ENCODE measurements at places on chromosomes 6 and 20.

- no peak for DNase-seq
Measured at GRCh38 chr6:126696921-126697693, 357.2 kb downstream of the CENPW start.

DNA sequence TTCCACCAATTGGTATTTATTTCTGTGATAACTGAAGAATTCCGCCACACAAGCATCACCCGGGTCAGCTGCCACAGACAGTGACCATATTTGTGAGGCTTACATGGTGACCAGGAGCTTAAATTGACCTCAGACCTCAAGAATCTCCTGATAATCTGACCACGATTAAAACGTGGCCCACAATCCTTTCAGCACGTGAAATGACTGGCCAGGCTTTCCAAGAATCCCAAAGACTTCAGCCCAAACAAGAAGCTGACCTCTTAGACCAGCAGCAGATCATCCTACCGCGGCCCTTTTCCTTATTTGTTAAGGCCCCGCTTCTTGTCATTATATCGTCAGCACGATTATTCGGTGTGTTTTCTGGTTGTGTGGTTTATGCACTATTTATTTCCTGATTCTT, 45.6 kb upstream of the CD93 start:
- DNase-seq = no peak

DNA sequence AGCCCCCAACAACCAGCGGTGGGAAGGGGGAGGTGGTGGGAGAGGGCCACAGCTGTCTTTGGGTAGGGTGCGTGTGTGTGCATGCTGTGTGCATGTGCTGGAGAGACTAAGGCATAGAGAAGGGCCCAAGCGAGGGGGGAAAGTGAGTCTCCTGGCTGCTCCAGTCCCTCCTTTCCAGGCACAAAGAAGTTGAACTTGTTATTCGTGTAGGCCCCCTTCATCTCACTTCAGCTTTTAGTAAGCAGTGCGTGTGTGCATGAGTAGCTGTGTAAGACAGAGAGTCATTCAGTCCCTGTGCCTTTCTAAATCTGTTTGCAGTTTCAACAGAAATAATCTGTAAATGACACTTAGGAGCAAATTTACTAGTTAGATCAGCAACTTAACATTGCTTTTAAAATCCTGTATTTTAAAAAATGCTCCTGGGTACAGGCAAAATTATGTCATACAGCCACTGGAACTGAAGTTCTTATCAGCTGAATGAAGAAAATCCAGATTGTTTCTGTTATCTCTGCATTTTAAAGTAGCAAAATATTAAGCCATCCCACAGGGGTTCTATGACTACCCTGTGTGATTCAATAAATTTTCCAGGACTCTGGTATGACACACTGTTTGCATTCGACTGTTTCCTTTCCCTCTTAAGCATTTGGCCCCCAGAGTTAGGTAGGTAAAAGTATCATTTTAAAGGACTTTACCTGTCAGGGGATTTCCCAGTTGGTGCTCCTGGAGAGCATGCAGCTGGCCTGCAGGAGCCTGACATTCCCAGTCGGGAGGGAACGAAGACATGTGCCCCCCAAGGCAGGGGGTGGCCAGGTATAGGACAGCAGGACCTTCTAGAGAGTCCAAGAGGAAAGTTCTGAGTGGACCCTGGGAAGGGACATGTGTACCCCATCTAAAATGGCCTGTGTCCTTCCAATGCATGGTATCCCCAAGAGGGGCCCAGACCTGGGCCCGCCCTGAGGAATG, 39.0 kb downstream of the MTRES1 start:
- no peak for DNase-seq

DNA sequence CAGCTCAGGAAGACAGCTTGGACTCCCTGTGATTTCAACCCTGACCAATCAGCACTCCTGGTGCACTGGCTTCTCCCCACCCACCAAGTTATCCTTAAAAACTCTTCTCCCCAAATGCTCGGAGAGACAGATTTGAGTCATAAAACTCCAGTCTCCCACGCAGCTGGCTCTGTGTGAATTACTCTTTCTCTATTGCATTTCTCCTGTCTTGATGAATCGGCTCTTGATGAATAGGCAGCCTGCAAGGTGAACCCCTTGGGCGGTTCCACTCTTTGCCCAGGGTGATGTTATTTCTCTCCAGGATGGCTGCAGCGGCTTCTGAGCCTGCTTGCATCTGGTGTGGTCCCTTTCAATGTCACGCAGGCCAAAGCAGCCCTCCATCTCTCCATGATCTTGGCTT, 12.4 kb downstream of the SLC52A3 start:
- no peak for DNase-seq

DNA sequence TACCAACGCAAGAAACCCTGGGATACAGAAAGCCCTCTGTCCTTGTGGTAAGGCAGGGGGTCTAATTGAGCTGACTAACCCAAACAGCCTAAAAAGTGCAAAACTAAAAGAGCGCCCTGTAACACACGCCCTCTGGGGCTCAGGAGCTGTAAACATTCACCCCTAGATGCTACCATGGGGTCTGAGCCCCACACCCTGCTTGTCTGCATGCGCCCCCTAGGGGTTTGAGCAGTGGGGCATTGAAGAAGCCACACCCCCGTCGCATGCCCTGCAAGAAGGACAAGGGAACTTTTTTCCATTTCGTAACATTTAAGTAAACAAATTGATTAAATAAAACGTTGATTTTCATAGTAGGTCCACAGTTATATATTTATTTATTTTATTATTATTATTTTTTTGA, 616.9 kb upstream of the MAN1A1 start:
- DNase-seq = no peak

DNA sequence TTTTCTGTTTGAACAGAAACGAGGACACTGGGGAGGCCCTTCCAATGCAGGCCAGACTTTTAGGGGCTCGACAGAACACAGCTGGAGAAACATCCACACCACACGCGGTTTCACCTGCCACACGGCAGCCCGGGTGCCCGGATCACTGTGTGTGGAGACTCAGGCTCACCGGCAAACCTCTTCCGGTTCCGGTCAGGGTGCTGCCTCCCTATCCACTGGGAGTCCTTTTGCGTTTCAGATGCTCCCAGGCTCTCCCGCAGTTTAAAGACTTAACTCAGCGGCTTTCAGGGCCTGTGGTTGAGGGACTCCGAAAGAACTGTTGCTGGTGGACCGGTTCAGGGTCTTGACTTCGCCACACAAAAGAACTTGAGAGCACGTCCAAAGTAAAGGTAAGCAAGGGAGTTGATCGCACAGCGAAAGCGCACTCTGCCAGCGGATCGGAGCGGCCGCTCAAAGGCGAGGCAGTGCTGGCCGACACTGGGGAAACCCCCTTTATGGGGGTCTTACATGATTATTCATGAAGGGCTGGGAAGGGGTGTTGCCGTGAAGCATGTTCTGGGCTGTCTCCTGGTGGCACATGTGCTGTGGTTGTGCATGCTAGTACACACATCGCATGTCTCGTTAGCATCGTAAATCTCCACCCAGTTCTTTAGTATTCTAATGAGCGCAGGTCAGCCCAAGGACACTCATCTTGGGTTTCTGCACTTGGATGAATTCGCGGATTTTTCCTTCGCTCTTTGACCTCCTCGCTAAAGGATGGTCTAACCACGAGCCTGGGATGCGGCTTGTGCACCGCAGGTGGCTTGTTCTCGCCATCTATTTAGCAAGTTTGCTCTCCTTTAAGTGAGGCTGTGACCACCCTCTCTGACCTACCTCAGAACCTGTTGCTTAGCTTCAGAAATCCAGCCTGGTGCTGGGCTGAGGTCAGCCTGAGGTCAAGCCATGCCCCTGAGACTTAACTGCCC, 180.3 kb downstream of the CDH26 start:
- DNase-seq = no peak

DNA sequence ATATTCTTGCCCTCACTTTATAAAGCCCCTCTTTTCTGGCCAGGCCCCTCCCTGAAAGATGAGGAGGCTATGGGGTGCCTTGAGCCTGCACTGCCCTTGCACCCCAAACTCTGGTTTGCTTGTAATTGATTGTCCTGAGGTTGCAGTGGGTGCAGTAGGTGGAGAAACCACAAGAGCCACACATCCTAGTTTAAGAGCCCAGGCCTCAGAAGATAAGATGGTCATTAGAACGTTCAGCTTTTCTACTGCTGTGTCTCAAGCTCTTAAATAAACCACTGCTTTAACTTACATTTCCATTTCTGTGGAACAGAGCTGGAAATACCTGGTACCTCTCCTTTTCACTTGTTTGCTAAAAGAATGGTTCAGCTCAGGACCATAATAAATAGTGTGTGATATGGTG, 9.0 kb downstream of the MRAP2 start:
- DNase-seq = no peak

DNA sequence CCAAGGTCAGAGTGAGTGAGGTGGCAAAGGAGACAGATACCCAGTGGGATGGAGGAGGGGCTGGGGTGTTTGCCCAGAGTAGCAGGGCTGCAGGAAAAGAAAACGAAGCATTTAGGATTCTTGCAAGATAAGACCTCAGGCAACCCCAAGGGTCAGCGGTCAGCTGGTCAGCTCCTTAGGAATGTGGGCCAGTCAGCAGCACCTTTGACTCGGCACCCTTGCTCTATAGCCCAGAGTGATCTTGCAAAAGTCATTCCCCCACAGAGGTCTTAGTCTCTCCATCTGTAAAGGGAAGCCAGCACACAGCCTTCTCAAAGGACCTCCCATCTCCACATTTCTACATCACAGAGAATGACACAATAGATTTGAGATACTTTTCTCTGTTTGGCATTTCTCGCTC, 56.7 kb downstream of the VEGFA start:
- no peak for DNase-seq

- DNase-seq = no peak
Measured at GRCh38 chr6:13914351-13914750, 10.4 kb upstream of the RNF182 start.

DNA sequence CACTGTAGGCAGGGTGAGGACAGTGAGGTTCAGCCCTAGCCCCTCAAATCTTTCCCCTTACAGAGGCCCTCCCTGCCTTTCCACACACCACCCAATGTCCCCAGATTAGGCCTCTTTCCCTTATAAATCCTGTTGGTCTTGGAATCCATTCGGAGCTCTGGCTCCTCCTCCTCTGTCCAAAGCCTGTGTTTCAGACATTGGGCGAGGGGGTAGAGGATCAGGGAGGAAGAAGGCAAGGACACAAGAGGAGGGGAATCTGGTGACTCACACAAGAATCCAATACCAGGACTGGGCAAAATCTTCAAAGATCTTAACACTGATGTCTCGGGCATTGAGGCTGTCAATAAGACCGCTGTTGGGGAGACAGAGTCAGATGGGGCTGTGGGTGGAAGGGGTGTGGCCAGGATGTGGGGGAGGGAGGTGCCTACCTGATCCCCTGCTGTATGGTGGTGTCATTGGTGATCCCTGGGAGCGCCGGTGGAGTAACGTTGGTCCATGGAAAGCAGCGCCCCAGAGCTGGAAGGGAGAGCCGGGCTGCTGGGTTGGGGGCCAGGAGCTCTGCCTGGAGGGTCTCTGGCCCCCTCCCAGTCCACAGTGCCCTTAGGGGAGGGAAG, 7.6 kb downstream of the SLC44A4 start:
- DNase-seq = no peak

DNA sequence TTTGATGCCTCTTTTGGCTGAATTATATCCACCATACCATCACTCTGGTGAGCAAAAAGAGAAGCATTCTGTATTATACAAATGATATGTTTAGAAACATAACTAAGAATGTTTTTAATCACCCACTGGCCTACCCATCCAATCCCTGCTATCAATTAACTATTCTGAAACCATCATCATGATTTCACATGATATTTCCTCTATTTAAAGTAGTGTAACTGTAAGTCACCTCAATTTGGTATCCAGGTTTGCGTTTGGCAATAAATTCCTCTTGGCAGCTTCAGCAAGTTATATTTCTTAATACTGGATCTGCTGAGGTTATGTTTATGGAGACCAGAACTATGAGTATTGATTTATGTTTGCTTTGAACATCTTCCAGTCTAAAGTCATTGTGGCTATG, 332.1 kb downstream of the UTRN start:
- DNase-seq = no peak

GRCh38 chr6:157521362-157522335, 140.7 kb downstream of the ZDHHC14 start:
- DNase-seq = no peak

DNA sequence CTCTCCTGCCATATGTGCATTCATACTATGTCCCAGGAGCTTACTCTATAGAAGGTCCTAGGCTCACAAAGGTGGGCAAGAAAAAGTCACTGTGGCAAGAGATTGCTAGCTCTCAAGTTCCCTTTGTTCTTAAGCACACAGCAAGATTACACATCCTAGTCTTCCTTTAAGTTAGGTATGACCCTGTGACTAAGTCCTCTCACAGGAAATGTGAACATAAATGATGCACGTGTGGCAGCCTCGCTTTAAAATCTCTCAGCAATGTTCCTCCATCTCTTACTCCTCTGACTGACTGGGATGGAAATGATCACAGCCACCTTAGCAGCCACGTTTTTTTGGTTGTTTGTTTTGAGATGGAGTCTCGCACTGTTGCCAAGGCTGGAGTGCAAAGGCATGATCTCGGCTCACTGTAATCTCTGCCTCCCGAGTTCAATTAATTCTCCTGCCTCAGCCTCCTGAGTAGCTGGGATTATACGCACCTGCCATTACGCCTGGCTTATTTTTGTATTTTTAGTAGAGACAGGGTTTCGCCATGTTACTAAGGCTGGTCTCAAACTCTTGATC, 35.7 kb upstream of the HAO1 start:
- no peak for DNase-seq

- DNase-seq = no peak
Measured at GRCh38 chr6:78688668-78689067, 178.7 kb upstream of the IRAK1BP1 start.

- no peak for DNase-seq
Measured at GRCh38 chr20:56932575-56933330, 303.6 kb downstream of the TFAP2C start.

DNA sequence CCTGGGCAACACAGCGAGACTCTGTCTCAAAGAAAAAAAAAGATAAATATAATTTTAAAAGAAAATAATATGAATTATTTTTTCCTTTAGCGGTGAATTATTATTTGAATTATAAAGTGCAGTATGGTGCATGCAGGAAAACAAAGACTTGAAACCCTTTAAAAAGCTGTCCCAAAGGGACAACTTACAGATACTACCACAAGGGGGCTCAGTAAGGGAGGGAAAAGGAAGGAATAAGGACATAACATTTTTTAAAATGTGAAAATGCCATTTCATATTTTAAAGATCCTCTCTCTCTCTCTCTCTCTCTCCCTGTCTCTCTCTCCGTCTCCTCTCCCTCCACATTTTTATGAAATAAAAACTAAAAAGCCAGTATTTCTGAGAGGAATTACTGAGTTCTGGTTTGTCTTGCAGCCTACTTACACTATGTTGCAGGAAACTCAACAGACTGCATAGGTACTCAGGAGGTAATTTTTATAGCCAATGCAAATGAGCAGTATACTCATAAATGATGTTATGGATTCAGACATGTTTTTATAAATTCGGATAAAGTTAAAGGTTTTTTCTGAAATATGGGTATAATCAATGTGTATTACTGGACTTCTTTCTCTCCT, 455.0 kb upstream of the GJE1 start:
- no peak for DNase-seq

- DNase-seq = no peak
Measured at GRCh38 chr6:122075084-122075838, 324.2 kb upstream of the HSF2 start.

GRCh38 chr6:105832313-105832761, 253.8 kb upstream of the PRDM1 start:
- no peak for DNase-seq

GRCh38 chr6:163332575-163332974, 81.9 kb upstream of the QKI start:
- no peak for DNase-seq
